ENCODE measurements at places on chromosomes 5 and 9.

GRCh38 chr5:2261004-2261703 lies 378.4 kb upstream of the IRX4 start:
- DNase-seq: no peak

DNA sequence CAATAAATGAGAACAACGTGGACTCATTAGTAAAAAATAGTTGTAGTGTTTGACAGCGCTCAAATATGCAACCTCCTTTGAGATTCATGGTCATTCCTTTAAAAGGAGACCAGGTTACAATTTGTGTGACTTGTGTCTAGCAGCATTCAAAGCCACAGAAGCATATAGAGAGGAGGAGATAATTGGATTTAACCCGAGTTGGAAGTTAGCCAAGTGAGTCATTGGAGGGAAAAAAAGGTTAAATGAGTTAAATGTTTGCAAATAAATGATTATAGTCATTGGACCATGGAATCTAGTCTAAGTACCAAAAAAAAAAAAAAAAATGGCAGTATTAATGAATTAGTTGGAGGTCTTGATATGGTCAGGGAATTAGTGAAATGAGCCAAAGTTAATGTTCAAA lies 90.9 kb downstream of the ITGA1 start:
- DNase-seq: no peak

GRCh38 chr9:117218951-117219350 lies 195.9 kb downstream of the ASTN2 start:
- DNase-seq: no peak

DNA sequence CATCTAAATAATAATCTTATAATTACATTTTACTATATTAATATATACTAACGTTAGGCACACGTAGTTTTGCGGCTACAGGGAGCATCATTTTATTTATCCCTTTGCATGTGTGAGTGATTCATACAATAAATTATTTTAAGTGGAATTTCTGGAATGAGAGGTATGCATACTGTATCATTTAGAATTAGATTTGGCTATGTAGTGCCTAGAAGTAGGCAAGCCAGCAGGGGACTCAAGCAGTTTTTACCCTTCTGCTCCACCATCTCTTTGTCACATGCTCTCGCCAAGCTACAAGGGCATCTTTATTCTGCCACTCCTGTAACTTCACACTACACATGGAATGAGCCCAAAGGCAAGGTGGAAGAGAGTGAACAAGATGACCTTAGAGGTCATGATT lies 60.8 kb downstream of the MEGF10 start:
- no peak for DNase-seq

DNA sequence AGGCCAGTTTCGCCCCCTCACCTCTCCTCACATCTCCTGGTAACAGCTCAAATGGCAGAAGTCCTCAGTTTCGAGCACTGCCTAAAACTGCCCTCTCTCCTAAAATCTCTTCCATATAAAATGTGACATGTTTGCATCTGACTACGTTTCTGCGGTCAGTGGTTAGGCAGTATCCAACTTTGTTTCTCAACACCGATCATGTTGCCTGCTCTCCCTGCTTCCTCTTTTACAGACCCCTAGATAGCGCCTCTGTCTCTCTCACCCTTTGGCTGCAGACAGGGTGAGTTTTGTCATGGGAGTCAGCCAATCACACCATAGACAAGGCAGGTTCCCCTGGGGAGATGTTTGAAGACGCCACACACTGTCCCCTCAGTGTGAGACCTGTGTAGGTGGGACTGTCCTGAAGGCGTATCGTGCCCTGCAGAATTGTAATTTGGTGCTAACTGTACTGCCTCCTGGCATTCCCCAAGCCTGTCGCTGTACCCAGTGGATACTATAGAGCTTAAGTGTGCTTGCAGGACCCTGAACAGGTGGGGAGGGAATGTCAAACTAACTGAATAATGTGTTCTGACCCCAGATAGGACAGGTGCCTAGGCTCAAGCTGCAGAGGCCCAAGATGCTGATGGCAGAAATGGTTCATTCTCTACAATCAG lies 1.1 kb downstream of the HEXB start:
- DNase-seq: no peak

DNA sequence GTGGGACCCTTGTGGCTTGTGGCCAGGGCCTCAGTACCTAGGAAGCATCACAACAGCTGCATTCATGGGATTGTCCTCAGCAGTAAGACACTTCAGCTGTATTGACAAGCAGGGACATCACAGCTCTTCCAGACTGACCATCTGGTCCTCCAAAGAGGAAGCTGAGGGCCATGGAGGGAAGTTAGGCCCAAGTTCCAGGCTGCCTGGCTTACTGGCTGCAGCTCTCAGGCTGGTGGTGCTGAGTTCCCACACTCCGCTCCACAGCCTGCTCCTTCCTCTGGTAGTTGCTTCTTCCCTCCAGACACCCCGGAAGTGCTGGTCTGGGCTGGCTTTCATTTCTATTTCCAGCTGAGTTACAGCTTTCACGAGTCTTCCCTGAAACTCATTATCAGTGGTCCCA lies 5.7 kb upstream of the STING1 start:
- DNase-seq: no peak

GRCh38 chr9:84941792-84942191 lies 272.3 kb downstream of the NTRK2 start:
- DNase-seq: no peak

DNA sequence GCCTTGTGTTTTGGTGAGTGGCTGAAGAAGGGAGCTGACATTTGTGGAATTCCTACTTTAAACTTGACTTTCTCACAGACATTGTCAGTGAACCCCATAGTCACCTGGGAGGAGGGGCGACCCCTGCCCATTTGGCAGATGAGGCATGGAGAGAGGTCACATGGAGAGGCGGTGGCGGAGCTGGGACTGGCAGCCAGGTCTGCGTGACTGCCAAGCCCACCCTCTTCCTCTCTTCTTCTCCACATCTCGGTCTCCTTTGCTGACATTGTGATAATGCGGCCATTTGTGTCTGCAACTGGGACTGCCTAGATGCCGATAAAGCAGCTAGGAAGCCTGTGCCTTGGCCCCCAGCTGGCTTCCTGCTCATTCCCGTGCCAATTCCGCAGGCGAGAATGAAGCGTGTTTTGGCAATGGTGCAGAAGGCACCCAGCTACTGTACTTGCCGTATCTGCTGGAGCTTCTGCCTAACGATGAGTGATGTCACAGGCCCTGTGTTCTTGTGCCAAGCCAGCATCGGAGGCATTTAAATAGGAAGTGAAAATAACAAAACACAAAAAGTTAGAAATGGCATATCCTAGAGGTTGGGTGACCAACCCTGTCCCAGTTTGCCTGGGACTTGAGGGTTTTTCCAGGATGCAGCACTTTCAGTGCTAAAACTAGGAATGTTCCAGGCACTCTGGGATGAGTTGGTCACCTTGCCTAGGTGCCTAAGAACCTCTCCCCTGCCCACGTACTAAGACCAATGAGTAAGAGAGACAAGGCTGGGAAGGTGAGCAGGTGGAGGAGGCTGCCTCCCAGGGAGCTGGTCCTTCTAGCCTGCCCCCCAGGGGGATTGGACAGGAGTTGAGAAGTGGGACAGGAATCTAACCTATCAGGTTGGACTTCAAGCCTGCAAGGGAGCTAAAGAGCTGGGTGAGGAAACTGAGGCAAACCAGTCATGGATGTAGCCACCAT lies 23.6 kb downstream of the OLFML2A start:
- no peak for DNase-seq

DNA sequence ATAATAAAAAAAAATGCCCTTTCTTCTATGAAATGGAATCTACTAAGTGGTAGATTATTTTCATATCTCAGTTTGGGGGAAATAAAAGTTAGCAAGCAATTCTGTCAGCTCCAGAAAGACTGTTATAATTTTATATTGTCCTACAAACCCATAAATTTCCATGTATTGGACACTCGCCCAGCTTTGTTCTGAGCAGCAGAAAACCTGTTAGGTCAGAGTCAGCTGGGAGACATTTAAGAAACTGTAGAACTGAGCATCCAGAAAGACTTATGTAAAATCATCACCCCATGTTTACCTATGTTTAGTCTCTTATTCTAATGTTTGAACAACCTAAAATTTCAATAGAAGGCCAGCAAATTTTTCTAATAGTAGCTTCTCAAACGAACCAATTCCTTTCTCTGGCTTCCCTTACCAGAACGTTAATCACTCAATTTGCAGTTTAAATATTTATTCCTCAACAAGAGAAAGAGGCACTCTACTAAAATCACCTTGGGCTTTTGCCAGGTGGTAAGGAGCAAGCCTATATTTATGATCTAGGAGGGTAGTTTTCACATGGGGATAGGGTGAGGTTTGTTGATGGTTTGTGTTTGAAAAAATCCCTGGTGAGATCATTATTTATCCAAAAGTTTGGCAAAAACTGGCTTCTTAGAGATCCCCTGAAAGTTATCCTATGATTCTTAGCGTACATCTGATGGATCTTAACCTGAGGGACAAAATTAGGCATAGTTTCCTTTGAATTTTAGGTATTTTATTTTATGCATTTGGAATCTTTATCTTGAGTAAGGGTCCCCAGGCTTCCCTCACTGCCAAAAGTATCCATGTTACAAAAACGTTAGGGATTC lies 34.4 kb downstream of the MACROH2A1 start:
- DNase-seq: no peak

DNA sequence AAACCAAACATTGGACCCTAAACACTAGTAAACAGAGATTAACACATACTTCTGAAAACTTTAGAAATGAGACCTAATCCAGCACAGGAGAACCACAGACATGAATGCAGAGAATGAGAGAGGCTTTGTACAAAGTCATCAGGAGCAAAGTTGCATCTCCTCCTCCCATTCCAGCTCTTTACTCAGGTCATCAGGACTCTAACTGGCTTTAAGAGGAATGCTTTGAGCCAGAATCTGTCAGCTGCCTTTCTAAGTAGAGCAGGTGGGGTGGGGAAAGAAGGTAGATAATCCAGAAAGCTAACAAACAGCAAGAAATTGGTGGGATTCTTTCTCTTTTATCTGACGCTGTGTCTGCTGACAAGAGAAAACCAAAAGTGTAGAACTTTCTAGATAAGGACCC lies 582.7 kb upstream of the DMAC1 start:
- no peak for DNase-seq

DNA sequence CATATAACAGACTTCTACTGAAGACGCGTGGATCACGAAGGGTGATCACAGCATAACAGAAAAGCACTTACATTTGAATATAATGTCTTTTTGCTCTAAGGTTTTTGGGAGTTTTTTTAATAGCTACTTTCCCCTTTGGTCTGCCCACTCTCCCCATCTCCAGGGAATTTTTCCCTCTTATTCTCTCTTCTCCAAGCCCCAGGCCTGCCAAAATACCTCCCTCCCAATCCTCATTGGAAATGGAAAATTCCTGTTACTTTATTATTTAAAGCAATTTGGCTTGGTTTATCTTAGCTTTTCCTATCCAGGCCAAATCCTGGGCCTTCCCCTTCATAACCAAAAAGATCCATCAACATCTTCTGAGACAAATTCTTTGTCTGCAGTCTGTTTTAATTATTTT lies 22.3 kb upstream of the SSBP2 start:
- no peak for DNase-seq

DNA sequence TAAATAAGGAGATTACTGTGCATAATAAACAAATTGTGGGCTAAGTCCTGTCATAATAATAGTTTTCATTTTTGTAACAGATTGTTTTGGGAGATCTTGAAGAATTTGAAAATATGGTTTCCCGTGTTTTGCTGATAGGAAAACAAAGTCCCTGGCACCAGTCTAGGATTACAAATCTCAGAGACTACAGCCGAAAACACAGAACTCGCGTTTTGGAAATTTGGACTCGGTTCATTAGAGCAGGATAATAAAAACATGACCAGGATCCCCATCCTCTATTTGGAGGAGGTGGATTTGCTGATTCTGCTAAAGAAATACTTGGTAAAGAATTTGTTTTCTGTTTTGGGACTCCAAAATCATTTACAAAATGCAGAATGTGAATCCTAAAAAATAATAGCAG lies 1194.4 kb downstream of the DTWD2 start:
- DNase-seq: no peak

- no peak for DNase-seq
These were observed 14.2 kb upstream of the LVRN start for GRCh38 chr5:115948091-115948534.

DNA sequence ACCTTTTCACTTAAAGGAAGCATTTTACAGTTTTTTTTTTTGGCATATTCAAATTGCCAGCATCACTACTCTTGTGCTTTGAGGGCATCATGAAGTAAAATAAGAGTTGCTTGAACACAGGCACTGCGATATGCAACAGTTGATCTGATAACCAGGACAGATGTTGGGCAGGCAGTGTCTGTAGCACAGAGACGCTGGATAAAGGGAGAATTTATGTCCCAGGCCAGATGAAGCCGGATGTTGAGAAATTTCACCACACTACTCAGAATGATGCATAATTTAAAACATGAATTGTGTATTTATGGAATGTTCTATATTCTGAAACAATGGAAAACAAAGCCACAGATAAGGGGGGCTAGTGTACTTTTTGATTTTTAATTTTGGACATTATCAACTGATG lies 71.4 kb downstream of the SLC12A2 start:
- no peak for DNase-seq

DNA sequence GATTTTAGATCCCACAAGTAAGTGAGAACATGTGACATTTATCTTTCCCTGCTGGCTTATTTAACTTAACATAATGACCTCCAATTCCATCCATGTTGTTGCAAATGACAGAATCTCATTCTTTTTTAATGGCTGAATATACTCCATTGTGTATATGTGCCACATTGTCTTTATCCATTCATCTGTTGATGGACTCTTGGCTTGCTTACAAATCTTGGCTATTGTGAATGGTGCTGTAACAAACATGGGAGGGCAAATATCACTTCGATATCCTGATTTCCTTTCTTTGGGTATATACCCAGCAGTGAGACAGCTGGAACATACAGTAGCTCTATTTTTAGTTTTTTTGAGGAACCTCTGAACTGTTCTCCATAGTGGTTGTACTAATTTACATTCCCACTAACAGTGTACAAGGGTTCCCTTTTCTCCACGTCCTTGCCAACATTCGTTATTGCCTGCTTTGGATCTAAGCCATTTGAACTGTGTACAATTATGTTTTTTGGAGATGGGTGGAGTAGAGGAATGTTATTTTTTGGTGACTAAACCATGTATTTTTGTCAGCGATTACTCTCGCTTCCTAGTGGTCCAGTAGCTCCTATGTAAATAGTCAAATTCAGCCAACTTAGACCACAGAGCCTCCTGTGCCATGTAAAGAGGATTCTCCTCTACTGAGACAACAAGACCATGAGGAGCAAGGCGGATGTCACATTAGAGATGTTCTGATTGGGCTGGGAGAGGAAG lies 60.6 kb downstream of the TNFSF15 start:
- DNase-seq: no peak

GRCh38 chr9:89505048-89505447 lies 7.1 kb upstream of the SEMA4D start:
- no peak for DNase-seq

- no peak for DNase-seq
These were observed 6.2 kb downstream of the SVEP1 start for GRCh38 chr9:110573305-110573704.

- DNase-seq: no peak
These were observed 127.8 kb upstream of the RAPGEF1 start for GRCh38 chr9:131867611-131868192.

GRCh38 chr9:13351778-13352386 lies 72.4 kb upstream of the MPDZ start:
- DNase-seq: no peak
